ENCODE measurements at places on chromosomes 13 and 19. TPM values are rescaled to one million over a fixed set of nuclear protein-coding genes. Genes with fewer than 3 reads are reported as not detected.

- no peak for DNase-seq
Observed at GRCh38 chr13:36480726-36481427, 48.6 kb downstream of the CCNA1 start.

GRCh38 chr13:114008964-114009589 is 35.2 kb upstream of the C13orf46 start:
- no peak for DNase-seq

GRCh38 chr13:79915114-79915811 is 425.7 kb downstream of the SPRY2 start:
- DNase-seq: no peak

DNA sequence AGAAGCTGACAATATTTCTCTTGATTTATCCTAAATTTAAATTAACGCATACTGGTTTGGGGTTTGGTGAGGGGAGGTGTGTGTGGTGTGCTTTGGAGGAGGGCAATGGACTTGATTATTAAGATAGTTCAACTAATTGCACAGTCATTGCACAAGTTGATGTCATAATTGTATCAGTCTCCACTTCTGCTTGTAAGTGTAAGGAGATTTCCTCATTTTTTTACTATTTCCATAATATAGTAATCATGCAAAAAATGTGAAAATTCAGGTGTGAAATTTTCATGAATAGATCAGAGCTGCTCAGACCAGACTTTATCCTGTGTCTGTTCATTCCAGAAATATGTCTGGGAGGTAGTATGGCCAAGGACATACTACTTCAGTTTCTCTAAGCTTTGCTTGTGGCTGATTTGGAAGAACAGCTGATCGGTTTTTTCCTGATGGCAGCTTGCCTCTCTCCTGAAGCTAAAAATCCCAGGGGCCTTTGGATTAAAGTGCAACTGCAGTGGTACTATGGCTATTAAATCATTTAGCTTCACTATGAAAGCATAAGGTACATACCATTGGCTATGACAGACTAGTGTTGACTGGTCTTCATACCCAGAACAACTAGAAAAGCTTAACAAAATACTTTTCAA is 201.8 kb upstream of the MIR17HG start:
- no peak for DNase-seq

- DNase-seq: peak; percentile 94
Observed at GRCh38 chr19:53192771-53193534, at the start of gene ZNF665. TSS of gene ZNF665 (minus strand) at chr19:53193358. CDS start at chr19:53182898, 10,460 bp downstream.

- peak; percentile 83 for DNase-seq
Observed at GRCh38 chr13:75312884-75313520, 169.0 kb downstream of the TBC1D4 start.

DNA sequence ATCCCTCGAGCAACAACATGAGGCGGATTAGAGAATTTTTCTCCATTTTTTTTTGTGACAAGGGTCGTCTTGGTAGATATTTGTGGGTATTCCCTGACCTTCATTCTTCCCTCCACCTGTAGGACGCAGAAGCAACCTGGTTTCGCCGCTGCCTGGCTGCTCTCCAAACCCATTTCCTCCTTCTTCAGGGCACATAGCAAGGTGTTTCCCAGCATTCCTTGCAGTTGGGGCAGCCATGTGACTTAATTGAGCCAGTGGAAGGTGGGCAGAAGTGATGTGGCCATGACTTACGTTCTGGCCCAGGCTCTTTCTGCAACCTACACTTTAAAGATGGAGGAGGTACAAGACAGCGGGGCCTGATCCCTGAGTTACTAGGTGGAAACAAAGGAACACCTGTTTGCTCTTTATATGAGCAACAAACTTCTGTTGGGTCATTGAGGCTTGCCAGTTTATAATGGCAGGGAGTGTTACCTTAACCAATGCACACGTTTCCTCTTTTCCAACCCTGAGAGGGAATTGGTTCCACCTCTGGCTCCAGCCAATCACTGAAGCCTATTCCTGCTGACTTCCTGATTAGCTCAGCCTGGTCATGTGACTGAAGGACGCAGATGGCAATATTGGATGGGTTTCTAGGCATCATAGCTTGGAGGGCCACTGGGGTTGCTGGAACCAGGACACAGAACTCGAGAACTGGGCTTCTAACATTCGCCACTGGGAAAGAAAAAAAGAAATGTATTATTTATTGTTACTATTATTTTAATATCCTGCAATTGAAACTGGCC is 30.8 kb upstream of the ZNRF4 start:
- DNase-seq: no peak

DNA sequence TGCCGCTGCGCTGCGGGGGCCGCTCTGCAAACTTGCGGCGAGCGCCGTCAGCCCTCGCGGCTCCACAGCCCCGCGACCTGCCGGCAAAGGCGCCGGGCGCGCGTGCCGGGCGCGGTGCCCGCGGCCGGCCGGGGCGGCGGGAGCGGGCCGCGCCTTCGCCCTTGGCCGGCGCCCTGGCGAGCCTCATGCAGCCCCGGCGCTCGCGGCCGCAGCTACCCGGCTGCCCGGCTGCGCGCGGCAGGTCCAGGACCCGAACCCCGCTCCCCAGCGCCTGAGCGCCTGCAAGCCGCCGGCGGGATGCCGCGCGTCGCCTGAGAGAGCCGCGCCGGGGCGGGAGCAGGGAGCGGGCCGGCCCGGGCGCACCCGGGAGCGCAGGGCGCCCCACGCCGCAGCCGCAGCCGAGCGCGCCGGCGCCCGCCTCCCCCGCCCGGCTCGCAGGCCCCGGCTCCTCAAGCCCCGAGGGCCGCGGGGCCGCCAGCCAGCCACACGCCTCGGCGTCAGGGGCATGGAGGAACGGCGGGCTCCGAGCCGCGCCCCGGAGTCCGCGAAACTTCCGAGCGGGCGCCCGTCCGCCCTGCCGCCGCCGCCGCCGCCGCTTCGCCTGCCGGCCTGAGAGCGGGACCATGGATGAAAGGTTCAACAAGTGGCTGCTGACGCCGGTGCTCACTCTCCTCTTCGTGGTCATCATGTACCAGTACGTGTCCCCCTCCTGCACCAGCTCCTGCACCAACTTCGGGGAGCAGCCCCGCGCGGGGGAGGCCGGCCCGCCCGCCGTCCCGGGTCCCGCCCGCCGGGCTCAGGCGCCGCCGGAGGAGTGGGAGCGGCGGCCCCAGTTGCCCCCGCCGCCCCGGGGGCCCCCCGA is 564 bp downstream of the HS6ST3 start:
- peak; percentile 52 for DNase-seq

DNA sequence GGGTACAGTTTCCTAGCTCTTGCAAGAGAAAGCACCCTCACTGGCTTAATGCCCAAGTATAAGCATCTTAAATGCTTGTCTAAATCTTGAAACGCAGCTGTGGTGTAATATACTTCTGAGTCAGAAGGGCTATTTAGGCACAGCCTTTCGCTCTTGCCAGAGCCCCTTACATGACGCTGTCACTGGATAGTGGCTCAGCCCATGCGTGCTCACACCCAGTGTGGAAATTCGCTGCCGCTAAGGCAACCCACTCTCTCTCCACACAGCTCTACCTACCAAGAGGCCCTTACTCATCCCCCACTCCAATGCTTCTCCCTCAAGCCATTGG is 24.0 kb downstream of the UQCRFS1 start:
- DNase-seq: no peak

DNA sequence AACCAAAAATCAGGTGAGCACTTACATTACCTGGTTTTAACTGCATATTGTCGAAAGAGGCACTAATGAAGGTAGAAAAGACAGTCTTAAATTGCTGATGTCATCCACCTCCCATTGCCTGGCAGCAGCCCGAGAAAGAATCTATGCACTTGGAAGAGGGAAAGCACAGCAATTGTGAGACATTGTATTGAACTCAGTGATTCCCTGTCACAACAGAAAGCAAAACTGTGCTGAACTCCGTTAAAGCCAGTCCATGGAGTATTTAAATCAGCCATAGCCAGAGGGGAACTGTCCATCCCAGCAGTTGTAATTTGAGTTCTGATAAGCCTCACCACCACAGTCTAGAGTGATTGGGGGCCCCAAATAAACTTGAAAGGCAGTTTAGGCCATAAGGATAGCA is 466.6 kb upstream of the PCDH9 start:
- no peak for DNase-seq

- peak; percentile 92 for DNase-seq
Observed at GRCh38 chr19:33819880-33820781, 23.5 kb downstream of the KCTD15 start.

DNA sequence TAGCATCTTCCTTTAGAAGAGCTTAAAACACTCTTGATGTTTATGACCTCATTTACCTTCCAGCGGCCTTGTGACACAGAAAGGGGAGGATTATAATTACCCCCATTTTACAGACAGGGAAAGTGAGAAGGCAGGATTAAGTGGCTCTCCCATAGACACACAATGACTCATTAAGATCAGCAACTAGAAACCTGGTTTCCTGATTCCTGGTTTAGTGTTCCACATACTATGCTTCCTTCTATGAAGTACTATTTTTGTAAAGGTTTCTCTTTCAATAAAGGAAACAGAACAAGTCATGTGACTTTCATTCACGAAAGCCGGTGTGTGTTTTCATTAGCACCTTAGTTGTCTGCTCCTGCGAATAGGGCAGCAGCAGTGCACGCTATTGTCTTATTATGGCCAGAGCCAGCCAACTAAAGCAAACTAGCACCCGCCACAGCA is 8.3 kb downstream of the IRS2 start:
- DNase-seq: peak; percentile 62

DNA sequence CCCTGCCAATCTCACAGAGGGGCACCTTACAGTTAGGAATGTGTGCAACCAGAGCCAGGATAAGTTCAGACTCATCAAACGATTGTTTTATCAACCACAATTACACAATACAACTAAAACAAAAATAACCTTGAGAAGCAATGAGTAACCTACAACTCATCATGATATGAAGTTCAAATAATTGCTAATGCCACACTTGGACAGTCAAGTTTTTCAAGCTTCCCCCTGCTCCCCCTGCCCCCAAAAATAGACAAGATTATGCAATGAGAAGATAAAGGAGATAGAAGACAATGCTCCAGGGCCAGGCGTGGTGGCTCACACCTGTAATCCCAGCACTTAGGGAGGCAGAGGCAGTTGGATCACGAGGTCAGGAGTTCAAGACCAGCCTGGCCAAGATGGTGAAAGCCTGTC is 13.6 kb upstream of the KPNA3 start:
- no peak for DNase-seq

GRCh38 chr19:9799162-9799561 is 19.7 kb downstream of the FBXL12 start:
- no peak for DNase-seq

DNA sequence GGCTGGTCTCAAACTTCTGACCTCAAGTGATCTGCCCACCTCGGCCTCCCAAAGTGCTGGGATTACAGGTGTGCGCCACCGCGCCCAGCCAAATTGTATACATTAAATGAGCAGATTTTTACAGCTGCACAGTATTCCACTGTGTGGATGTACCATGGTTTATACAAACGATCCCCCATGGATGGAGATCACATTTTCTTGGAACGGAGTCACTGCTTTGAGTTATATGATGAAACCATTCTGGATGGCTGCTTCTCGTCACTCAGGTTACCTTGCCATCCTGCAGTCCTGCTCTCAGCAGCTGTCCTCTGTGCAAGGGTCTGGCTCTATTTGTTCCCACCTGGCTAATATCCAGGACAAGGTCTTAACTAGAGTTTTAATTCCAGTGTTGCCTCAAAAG is 39.1 kb upstream of the SLC15A1 start:
- DNase-seq: no peak

- no peak for DNase-seq
Observed at GRCh38 chr19:29861574-29861973, 49.8 kb downstream of the CCNE1 start.

GRCh38 chr19:40736661-40737060 is 13.6 kb downstream of the ACTMAP start:
- no peak for DNase-seq

GRCh38 chr13:75197803-75198202 is 284.2 kb downstream of the TBC1D4 start:
- no peak for DNase-seq

Gene ZNF132
- 3.8 TPM for total RNA-seq

Gene KLF2
- 2.2 TPM for total RNA-seq

Gene CBY2
- not detected for total RNA-seq

Gene TGFBR3L
- total RNA-seq: 5.3 TPM

Gene PEAK3
- total RNA-seq: not detected
